H4 (cell line): ENCODE measurements at places on chromosomes 6 and 20. TPM values are rescaled to one million over a fixed set of nuclear protein-coding genes. Genes with fewer than 3 reads are reported as not detected.

The ZBTB2 gene
- total RNA-seq: 12.4 and 17.2 TPM in 2 replicates

The SNAP25 gene
- 0.74 and 1.2 TPM in 2 replicates for total RNA-seq

The PLA2G7 gene
- total RNA-seq: not detected in 2 replicates

The STX11 gene
- total RNA-seq: not detected in 2 replicates

The COX4I2 gene
- not detected in 2 replicates for total RNA-seq

The KIAA1755 gene
- total RNA-seq: not detected in 2 replicates

The RIN2 gene
- 13.7 and 18.5 TPM in 2 replicates for total RNA-seq

The TRIM10 gene
- total RNA-seq: not detected in 2 replicates

The SLC35D3 gene
- total RNA-seq: not detected in 2 replicates

The RAB22A gene
- total RNA-seq: 7.3 and 11.5 TPM in 2 replicates

The RBBP8NL gene
- total RNA-seq: not detected in 2 replicates

The GFRA4 gene
- total RNA-seq: not detected in 2 replicates

The ANKRD66 gene
- total RNA-seq: not detected in 2 replicates

The RAMACL gene
- total RNA-seq: 0.04 and 0.08 TPM in 2 replicates

The TXLNB gene
- total RNA-seq: 0.04 and 0.18 TPM in 2 replicates

The KIF25 gene
- 0.51 and 2.3 TPM in 2 replicates for total RNA-seq

The FRK gene
- total RNA-seq: 0.21 and 0.39 TPM in 2 replicates

The HIVEP2 gene
- total RNA-seq: 3.6 and 4.1 TPM in 2 replicates

The MAK gene
- 0.10 TPM in 1 of 2 replicates, not detected in the other for total RNA-seq

The MPIG6B gene
- total RNA-seq: not detected in 2 replicates

The CALHM6 gene
- 0.91 TPM in 1 of 2 replicates, not detected in the other for total RNA-seq

The PRDM13 gene
- not detected in 2 replicates for total RNA-seq

The DNAH8 gene
- not detected in 2 replicates for total RNA-seq

The ERVFRD-1 gene
- not detected in 2 replicates for total RNA-seq

The IBTK gene
- total RNA-seq: 12.9 and 16.2 TPM in 2 replicates

The DPPA5 gene
- total RNA-seq: not detected in 2 replicates

The HLA-DQA2 gene
- not detected in 2 replicates for total RNA-seq

The CLVS2 gene
- 0.04 TPM in 1 of 2 replicates, not detected in the other for total RNA-seq

The MUCL3 gene
- total RNA-seq: not detected in 2 replicates

The EBF4 gene
- total RNA-seq: 4.1 and 4.8 TPM in 2 replicates

The DCDC2 gene
- 0.02 TPM in 1 of 2 replicates, not detected in the other for total RNA-seq

The CD40 gene
- total RNA-seq: 6.2 and 13.7 TPM in 2 replicates

The OR2B6 gene
- not detected in 2 replicates for total RNA-seq

The HTR1B gene
- total RNA-seq: not detected in 2 replicates

The TRIM15 gene
- total RNA-seq: 0.04 TPM in 1 of 2 replicates, not detected in the other

The DAAM2 gene
- 7.2 and 9.6 TPM in 2 replicates for total RNA-seq

The POPDC3 gene
- 35.9 and 42.4 TPM in 2 replicates for total RNA-seq

The CYP39A1 gene
- 6.6 and 23.3 TPM in 2 replicates for total RNA-seq

The LGSN gene
- total RNA-seq: 0.23 TPM in 1 of 2 replicates, not detected in the other

The TBXT gene
- not detected in 2 replicates for total RNA-seq

The FOXS1 gene
- 0.08 TPM in 1 of 2 replicates, not detected in the other for total RNA-seq

The UST gene
- total RNA-seq: 9.3 and 11.7 TPM in 2 replicates

The CST4 gene
- not detected in 2 replicates for total RNA-seq

The ESF1 gene
- total RNA-seq: 3.7 and 7.9 TPM in 2 replicates

The PTCHD4 gene
- total RNA-seq: 3.9 and 4.7 TPM in 2 replicates

The PROKR2 gene
- total RNA-seq: not detected in 2 replicates

The CNKSR3 gene
- 8.1 and 8.3 TPM in 2 replicates for total RNA-seq

The C6orf15 gene
- total RNA-seq: not detected in 2 replicates

The LINC00237 gene
- total RNA-seq: not detected in 2 replicates

The CD83 gene
- total RNA-seq: 3.8 and 5.3 TPM in 2 replicates

The ACTR5 gene
- total RNA-seq: 5.9 and 10.3 TPM in 2 replicates
